Islet precursor cell (in vitro differentiated cells): ENCODE measurements at places on chromosomes 11 and 22.

GRCh38 chr11:61372659-61373420, 10.7 kb downstream of the TMEM138 start:
- no peak for DNase-seq

DNA sequence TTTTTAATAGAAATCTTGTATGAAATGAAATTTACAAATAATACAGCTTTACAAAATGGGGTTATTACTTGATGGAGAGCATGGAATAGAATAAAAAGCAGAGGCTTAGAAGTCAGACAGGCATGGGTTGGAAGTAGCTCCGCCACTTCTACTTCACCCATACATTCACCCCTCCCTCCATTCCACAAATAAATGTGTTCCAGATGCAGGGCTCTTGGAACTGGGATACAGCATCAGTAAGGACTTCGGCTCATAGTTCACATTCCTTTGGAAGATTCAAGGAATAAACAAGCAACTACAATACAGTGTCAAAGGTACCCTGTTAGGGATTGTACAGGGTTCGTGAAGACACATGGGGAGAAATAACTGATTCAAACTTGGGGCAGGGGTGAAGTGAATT, 156.8 kb downstream of the WNT11 start:
- no peak for DNase-seq

DNA sequence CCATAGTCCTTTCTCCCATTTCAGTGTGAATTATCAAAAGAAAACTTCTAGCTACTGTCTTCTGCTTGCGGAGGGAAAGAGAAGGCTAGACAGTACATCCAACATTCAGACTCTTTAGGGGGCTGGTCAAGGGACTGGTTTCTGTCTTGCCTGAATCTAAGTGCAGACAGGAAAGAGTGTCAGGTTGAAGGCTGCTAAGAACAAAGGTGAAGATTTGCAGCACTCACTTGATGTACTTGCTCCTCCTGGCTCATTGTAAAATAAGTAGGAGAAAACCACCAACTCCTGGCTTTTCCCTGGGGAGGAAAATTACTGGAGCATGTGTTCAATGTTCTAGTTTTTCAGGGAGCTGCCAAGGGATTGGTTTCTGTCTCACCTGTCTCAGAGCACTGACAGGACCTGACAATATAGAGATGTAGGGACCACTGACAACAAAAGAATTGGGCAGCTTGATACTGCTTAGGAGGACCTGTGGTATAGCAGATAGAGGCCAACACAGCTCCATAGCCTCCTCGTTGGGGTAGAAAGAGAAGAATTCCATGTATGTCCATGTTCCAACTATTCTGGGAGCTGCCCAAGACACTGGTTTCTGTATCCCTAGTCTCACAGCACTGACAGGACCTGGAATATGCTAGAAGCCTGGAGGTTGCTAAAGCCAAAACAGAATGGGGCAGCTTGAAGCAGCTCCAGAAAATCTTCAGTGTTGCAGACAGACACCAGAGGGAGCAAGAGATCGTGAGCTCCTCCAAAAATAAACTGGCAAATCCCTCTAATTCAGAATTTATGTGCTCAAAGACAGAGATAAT, 39.7 kb upstream of the MMP12 start:
- DNase-seq: peak; percentile 70

- DNase-seq: no peak
Measured at GRCh38 chr22:41094041-41094593, 1.7 kb downstream of the EP300 start.

DNA sequence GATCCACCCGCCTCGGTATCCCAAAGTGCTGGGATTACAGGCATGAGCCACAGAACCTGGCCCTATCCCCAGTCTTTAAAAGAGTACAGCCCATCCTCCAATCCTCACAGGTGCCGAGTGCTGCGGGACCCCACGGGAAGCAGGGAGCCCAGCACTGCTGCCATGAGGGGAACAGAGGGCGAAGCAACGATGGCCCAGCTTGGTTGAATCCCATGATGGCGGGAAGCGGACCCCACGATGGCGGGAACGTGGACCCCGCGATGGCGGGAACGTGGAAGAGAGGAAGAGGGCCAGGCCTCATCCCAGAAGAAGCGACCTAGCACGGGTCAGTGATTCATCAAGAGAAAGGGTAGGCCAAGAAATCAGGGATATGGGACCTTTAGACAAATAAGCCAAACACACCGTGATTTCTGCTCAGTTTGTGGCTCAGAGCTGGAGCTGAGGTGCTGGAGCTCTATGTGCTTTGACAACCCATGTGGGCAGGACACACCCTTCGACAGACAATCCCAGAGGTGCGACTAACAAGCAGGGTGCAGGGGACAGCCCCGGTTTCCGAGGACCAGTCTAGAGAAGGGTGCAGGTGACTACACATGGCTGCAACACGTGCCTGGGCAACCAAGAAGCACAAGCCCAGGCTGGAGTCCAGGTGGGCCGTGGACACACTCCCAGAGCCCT, 30.9 kb downstream of the BRD1 start:
- no peak for DNase-seq

DNA sequence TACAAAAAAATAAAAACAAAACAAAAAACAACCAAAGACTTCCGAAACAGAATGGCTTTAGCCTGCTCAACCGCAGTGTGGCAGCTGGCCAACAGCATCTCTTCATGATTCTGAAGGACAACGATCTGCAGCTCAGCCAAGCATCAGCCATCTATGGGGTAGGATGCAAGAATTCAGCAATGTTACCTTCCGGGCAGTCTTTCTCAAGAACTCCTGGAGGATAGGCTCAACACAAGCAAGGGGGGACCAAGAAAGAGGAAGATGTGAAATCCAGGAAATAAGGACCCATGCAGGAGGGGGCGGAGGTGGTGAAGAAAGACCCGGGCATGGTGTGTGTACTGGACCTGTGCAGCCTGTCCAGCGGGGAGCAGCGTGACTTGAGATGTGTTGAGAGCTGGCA, 3.5 kb upstream of the TSPO start:
- no peak for DNase-seq

DNA sequence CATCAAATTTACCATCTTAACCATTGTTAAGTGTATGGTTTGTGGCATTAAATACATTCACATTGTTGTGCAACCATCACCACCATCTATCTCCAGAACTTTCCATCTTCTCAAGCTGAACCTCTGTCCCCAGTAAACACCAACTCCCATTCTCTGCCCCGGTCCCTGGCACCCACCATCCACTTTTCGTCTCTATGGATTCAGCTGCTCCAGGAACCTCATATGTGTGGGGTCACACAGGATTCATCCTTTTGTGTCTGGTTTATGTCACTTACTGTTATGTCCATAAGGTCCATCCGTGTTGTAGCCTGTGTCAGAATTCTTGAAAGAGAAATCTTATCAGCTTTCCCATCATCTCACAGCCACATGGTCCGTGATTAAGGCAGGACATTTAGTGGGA, 16.3 kb downstream of the TSPAN32 start:
- peak; percentile 21 for DNase-seq

DNA sequence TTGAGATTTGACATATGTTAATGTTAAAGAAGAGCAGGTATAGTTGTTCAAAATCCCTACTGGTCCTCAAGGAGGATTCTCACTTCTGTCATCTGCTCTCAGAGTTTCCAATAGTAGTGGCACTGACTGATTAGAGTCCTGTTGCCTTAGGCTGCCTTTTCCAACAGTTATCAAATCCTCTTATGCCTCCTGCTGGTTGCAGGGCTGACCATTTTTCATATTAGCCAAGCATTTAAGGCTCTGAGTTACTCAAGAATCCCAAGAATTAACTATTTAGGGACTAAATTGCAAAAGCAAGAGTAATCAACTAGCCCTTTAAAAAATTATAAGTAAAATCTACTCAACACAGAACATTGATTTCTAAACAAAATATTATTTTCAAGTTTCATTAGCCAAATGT, 212.0 kb upstream of the CHORDC1 start:
- DNase-seq: peak; percentile 56

DNA sequence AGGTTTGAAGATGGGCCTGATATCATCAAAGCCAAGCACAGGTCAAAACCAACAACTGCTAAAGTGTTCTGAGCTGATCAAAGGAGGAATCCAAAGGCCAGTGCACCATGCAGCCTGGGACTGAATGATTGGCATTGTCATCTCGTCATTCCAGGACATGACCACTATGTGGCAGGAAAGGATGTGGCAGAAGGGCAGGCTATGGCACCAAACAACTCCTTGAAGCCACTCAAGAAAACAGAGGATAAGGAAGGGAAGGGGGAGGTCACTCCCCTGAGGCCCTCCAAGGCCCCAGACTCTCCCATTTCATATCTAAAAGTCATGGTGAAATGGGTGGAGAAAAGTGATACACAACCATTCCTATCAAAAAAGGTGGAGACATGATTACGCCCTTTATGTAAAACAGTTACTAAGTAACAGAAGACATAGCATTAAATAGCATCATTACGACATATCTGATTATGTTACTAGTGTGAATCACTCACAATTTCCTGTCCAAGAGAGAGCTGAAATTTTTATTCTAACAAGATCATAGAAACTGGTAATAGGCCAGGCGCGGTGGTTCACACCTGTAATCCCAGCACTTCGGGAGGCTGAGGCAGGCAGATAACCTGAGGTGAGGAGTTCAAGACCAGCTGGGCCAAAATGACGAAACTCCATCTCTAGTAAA, 49.3 kb downstream of the AHNAK start:
- DNase-seq: peak; percentile 77
